Pericardium fibroblast (primary cell): ENCODE measurements at places on chromosomes 4 and X. TPM values are rescaled to one million over a fixed set of nuclear protein-coding genes. Genes with fewer than 3 reads are reported as not detected.

Gene GAGE12E
- not detected in 2 replicates for total RNA-seq

Gene TENM3
- 9.1 and 47.3 TPM in 2 replicates for total RNA-seq

Gene ADAMTS3
- 3.0 and 4.4 TPM in 2 replicates for total RNA-seq

Gene PPP2R2C
- not detected in 2 replicates for total RNA-seq

Gene NAA11
- not detected in 2 replicates for total RNA-seq

Gene SORCS2
- 0.58 and 4.3 TPM in 2 replicates for total RNA-seq

Gene CXCL8
- 2.0 and 4.0 TPM in 2 replicates for total RNA-seq

Gene RELL1
- total RNA-seq = 30.8 and 75.5 TPM in 2 replicates

Gene MAGEA4
- not detected in 2 replicates for total RNA-seq

Gene GUCY1B1
- 1.4 and 3.4 TPM in 2 replicates for total RNA-seq

Gene SPANXD
- total RNA-seq = not detected in 2 replicates

Gene FANCB
- total RNA-seq = 0.58 and 0.68 TPM in 2 replicates

Gene GAGE2A
- total RNA-seq = not detected in 2 replicates

Gene TRPC3
- total RNA-seq = 0.09 TPM in 1 of 2 replicates, not detected in the other

Gene MAGEC1
- total RNA-seq = not detected in 2 replicates

Gene BMP3
- total RNA-seq = under 0.01 TPM in 1 of 2 replicates, not detected in the other

Gene PASD1
- total RNA-seq = not detected in 2 replicates

Gene LAP3
- total RNA-seq = 57.2 and 61.8 TPM in 2 replicates

Gene SLC2A9
- 2.6 and 4.6 TPM in 2 replicates for total RNA-seq

Gene DRP2
- 0.35 and 0.94 TPM in 2 replicates for total RNA-seq

Gene NAP1L2
- total RNA-seq = not detected in 2 replicates

Gene SAGE1
- total RNA-seq = not detected in 2 replicates

Gene ATP7A
- 5.3 and 6.2 TPM in 2 replicates for total RNA-seq

Gene STOX2
- 0.23 and 0.26 TPM in 2 replicates for total RNA-seq

Gene IL3RA
- total RNA-seq = not detected in 2 replicates

Gene AKAP4
- not detected in 2 replicates for total RNA-seq

Gene ATP8A1
- 0.70 and 0.85 TPM in 2 replicates for total RNA-seq

Gene AMER1
- total RNA-seq = 1.3 and 2.0 TPM in 2 replicates

Gene DKK2
- not detected in 2 replicates for total RNA-seq

Gene TCP11X2
- total RNA-seq = not detected in 2 replicates

Gene FRMPD3
- 0.12 and 0.26 TPM in 2 replicates for total RNA-seq

Gene MAGEB17
- total RNA-seq = not detected in 2 replicates

Gene BEX3
- 267 and 290 TPM in 2 replicates for total RNA-seq

Gene ARSJ
- total RNA-seq = 12.4 and 15.2 TPM in 2 replicates

Gene CT47B1
- not detected in 2 replicates for total RNA-seq
